ENCODE measurements at places on chromosomes 4 and X.

DNA sequence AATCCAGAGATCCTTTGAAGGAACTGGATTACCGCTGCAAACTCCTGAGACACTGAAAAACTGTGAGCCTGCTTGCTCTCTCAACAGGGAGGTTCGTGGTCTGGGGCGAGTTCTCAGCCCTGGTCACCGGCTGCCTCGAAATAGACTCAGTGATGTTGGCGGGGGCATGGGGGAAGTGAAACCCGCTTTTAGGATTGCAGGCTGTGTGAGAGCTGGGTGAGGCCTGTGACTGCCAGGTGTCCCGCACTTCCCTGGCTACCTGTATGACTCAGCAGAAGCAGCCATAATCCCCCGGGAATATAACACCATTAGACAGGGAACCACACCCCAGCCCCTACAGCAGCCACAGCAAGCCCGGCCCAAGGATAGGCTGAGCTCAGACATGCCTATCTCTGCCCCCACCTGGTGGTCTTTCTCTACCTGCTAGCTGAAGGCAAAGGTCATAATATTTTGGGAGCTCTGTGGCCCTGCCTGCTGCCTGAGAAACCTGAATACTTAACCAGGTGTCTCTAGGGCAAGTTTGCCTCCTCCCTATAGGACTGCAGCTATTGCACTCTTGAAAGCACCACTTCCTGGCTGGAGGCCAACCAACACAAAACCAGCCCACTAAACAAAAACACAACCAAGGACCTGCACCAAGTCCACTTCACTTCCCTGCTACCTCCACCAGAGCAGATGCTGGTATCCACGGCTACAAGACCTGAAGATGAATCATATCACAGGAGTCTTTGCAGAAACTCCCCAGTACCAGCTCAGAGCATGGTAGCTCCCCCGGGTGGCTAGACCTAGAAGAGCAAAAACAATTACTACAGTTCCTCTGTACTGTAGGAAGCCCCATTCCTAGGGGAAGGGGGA lies 202.0 kb downstream of the RRAGB start:
- DNase-seq, result no peak

DNA sequence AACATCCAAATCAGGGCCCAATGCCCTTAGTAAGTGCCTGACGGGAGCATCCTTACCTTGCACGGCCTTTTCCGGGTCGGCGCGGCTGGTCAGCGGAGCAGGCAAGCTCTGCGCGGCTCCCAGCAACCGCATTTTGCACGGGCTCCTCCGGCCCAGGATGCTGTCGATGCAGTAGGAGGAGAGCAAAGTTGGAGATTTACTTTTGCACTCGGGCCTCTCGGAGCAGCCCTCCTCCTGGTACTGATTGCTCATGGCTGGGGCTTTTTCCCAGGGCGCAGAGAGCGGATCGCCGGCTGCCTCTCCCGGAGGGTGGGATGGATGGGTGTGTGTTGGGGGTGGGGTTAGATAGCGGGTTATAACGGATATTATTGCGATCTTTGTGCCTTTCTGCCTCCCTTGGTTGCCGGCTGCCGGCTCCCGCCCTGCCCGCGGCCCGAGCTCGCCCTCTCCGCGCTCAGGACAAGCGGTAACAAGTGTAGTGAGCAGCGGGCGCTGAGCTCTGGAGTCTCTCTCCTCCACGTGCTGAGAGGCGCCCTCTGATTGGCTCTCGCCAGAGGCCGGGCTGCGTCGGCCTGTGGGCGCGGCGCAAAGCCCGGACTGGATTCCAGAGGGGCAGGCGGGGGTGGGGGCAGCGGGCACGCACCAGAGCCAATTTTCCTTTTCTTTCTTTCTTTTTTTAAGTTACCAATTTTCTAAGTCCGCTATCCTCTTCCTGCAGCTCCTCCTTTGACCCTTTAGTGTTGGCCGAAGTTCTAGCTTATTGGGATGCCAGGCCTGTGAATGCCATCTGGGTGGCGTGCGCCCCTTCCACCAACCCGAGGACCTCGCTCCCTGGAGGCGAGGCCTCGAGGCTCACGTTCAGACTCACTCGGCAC lies at the start of gene ARX:
ARX (minus strand) TSS at position 480 of the 875 bp plus-strand sequence; CDS start at position 252, 228 bp downstream.
- no peak for DNase-seq

DNA sequence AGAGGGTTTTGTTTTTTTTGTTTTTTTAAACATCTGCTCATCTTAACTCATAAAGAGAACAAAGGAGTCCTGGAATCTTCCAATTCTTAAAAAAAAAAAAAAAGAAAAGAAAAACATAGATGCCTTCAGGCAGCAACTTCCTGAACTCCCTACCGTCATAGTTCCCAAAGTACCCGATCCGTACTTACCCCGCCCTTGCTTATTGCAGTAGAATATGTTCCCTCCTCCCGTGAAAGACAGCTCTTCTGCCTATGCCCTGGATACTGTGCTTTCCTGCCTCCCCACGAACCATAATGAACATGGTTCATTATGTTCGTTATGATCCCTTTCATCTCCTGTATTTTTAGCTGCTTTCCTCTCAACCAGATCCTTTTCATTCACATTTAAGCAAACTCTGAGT lies 40.3 kb downstream of the KLHL5 start:
- no peak for DNase-seq

DNA sequence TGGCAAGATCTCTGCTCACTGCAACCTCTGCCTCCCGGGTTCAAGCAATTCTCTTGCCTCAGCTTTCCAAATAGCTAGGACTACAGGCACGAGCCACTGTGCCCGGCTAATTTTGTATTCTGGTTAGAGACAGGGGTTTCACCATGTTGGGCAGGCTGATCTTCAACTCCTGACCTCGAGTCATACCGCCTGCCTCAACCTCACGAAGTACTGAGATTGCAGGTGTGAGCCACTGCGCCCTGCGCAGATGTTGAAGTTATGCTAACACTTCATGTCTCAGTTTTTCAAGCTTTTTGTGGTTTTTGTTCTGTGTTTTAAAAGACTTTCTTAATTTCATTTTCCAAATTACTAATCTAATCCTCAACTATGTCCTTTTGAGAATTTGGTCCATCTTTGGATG lies 154.4 kb upstream of the TLL1 start:
- DNase-seq, result no peak

GRCh38 chr4:98199247-98199646 lies 56.0 kb upstream of the STPG2 start:
- no peak for DNase-seq

- DNase-seq, result no peak
Measured at GRCh38 chr4:83316459-83317165, 18.0 kb downstream of the HPSE start.

DNA sequence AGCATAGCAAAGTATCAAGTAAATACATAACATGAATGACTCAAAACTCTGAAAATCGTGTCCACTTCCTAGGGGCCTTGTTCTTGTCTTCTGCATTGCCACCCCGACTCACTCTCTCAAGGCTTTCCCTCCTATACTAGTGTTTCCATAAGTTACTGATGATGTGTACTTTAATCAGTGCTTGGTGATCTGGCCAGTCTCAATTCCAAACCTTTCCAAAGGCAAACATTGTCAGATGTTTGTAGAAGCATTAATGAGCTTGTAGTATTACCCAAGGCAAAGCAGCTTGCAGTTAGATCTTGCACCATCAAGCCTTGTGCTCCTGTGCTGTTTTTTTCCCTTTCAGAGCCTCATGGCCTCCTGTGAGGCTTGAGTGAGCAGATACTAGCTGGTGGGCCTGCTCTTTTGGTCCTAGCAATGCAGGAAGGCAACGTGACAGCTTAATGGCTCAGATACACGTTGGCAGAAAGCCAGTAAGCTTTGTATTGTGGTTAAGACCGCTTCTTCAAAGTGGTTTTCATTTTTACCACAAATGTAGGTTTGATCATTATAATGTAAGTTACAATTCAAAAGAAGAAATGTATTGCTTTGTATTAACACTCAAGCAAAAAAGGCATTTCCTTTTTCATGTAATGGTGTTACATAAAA lies 51.8 kb downstream of the RBPJ start:
- DNase-seq, result peak; percentile 1

GRCh38 chr4:8093587-8094274 lies 64.9 kb downstream of the ABLIM2 start:
- no peak for DNase-seq

DNA sequence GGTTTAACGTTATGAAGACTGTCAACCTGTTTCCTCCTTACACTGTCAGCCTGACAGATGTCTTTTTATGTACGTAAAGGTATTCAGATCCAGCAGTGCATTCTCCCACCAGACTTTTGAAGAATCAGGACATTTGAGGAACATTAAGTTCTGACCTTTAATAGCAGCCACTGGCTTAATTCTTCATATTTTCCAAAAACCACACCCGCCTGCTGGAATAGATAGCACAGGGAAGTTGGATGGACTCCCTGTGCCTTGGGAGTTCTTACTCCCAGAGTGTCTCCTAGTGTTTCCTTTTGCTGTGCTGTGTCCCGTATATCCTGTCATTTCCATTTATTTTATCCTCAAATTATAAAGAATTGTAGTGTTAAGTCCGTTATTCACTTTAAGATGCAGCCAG lies 94.5 kb downstream of the AFF1 start:
- no peak for DNase-seq

GRCh38 chr4:104413487-104413886 lies 81.2 kb downstream of the CXXC4 start:
- DNase-seq, result no peak

DNA sequence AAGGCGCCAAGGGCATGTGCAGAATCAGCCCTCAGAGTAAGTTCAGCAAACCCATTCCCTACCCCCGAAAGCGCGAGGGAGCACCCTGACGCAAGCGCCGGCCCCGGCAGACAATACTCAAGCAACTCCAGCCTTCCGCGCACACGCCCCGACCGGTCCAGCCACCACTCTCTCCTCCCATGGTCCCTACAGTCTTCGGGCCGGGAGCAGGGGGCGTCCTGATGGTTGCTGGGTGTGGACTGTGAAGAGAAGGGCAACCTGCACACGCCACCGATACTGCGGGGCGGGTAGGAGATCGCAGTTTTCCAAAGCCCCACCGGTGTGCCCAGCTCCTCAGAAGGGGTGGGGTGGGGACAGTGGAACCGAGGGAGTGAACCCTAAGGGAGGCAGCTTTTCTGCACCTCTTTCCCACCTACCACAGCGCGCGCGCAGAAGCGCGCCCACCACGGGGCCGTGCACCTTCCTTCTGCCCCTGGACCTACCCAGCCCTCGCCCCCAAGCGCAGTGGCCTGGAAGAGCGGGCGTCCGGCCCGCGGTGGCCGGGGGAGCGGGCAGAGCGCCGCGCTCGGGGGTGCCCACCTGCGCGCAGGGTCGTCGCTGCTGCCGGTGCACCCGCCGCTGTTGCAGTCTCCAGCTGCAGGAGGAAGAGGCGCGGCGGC lies 650.2 kb upstream of the DIPK2B start:
- no peak for DNase-seq
